ENCODE measurements at places on chromosomes 4 and X. TPM values are rescaled to one million over a fixed set of nuclear protein-coding genes. Genes with fewer than 3 reads are reported as not detected.

- no peak for DNase-seq
These were observed 167.5 kb upstream of the RASGEF1B start for GRCh38 chr4:81639248-81639647.

DNA sequence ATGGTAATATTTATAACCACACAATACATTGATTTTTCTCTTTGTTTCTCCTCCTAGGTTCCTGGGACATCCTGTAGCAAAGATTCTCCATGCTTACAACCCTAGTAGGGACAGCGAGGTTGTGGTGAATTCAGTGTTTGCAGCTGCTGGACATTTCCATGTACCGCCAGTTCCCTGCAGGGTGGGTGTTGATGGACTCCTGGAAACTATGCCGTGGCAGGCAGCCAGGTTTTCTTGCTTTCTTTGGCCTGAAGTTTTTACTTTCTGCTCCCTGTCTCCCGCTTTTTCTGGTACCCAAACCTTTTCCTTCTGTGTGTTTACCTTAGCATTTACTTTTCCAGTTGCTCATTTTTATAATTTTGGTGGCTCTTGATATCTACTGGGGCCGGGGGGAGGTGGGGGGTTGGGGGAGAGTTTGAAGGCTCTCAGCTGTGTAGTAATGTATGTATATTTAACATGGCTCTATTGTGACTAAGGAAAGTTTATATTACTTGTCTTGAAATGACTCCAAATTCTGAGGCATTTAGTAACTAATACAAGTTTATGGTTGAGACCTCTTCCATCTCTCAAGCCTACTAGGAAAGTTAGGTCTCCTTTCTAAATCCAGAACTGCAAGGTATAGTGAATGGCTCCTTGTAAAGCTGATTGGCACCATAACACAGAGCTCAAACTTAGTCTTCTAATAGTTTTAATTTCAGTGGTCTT, 89.7 kb downstream of the TMEM131L start:
- peak; percentile 89 for DNase-seq

DNA sequence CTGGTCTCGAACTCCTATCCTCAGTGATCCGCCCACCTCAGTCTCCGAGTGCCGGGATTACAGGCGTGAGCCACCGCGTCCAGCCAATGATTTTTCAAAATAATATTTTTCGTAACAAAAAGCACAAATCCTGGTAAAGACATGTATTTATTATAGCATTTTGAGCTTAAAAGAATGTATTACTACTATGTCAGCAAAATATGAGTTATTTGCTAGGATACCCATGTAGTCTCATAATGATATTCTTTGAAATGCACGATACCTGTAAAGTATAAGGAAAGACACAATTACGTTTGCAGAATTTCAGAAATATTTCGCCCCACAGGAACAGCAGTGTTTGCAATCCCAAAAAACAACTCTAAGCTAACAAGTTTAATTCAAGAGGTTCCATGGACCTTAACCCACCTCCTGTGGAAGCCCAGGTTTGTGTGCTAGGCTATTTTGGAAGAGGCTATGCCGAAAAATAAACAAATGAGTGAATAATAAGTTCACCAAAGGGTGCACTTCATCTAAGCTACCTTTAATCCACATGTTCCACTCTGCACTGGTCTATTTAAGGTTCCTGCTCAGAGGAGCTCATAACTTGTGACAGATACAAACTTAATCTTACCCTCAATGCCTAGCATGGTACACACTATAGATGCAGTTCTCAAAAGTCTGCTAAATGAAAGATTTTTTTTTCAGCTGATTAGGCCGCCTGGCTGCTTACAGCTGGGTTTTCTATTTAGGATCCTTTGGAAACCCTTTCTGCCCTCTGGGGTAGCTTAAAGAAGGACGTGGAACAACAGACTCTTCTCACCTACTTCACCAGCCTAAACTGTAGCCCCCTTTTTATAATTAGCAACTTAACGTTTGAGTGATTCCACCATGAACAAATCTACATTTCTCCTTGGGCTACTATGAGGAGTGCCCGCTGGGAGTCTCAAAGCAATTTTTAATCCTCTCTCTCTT, 5.0 kb downstream of the FRYL start:
- no peak for DNase-seq

GRCh38 chrX:39636481-39636880, 461.3 kb downstream of the BCOR start:
- DNase-seq = no peak

DNA sequence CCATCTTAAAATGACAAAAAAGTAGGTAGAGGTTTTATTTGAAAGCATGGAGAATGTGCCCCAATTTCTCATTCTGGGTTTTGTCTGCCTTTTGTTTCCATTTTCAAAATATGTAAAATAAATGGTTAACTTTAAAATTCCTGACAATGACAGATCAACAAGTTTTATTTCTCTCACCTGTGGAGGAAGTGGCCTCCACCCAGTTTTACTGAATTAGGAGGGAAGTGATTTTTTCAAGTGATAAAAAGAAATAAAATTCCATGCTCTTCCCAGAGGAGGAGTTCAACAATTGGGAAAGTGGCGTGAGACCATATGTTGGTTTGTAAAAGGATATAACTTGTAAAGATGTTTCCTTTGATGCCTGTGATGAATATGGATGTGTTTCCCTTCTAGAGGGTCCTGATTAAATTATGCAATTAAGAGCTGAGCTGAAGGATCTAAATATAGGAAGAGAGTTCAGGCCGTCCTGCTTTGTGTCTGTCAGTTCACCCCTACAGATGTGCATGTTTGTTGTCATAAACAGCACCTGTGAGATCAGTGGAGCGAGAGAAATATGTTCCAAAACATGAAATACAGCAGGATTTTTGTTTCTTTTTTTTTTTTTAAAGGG, 19.5 kb downstream of the SMAD1 start:
- DNase-seq = no peak

DNA sequence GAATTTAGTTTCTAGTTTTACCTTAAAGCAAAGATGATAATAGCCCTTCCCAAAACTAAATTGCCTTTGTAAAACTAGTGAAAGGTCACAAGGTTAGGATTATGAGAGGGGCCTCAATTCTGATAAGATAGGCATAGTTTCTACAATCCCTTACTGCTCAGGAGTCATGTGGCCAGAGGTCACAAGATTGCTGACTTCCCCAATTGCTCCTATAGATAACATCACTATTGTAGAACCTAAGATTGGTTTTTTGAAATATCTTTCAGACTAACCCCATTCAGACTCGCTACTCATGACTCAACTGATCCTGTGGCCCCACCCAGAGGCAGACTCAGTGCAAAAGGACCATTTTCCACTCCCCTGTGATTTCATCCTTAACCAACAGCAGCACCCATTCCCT, 70.3 kb downstream of the SCD5 start:
- no peak for DNase-seq

DNA sequence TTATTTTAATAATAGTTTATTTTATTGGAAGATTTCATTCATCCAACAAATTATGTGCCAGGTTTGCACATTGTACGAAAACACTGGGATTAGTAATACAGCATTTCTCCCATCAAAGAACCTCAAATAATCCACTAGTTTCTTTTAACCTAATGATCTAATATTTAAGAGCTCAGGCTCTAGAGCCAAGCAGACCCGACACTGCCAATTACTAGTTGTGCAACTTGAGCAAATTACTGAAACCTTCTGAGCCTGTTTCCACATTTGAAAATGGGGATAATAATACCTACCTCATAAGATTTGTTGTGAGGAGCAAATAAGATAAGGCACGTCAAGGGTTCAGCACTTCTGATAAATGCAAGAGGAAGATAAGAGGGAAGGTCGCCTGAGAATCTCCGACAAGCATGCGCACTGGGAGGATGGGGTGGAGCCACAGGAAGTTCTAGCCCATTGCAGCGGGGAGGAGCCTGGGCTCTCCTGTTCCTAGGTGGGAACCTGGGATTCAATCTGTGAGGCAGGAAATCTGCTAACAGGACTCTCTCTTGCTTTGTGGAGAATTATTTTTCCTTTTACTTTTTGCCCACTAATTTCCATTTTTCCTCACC, 141.5 kb upstream of the SMAD1 start:
- DNase-seq = no peak

AMTN gene
- not detected for total RNA-seq

CTAG2 gene
- not detected for total RNA-seq

GRID2 gene
- 0.38 TPM for total RNA-seq

Data from posterior vena cava (tissue), 2 donors.